ENCODE measurements at places on chromosomes 2 and 18.

DNA sequence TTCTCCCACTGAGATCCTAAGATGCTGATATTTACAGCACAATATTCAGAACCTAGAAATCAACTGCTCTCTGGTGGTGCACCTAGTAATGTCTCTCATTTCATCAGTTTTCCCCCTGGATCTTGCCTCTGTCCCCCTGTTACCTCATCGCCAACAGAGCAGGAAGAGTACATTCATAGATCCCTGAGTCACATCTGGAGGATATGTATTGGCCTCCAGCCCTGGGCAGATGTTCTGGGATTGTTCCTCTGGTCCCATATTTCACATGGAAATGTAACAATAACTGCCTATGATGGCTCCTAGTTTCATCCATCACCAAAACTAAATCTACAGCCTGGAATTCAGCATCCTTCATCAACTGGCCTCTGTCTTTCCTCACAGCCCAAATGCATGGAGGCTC is 278.8 kb upstream of the SLC14A2 start:
- no peak for DNase-seq

DNA sequence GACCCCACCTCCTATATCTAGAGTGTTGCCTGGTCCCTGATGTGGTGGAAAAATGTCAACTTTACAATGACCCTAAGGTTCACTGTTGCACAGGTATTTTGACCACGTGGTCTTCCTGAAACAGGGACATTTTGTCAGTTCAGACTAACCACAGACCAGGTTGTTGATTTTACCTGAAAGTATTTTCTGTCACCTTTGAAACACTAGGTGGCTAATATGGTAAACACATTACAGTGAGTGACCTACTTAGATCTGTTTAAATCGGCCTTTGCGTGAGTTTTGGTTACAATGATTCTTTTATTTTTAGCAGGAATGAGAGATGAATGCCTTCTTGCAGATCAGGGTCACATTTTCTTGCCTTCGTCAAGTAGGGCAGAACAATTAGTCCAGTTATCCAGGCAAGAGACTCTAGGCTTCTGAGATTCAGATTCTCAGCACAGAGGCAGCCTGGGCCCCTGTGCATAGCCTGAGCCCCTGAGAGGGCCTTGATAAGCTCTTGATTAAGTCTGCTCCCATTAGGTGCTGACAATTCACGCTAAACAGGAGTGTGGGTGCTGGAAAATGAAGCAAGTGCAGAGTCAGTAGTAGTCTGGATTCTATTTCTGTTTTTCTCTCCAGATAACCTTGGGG is 226.2 kb downstream of the KCNS3 start:
- no peak for DNase-seq

- DNase-seq: no peak
Observed at GRCh38 chr2:53632714-53633113, 134.9 kb upstream of the CHAC2 start.

- no peak for DNase-seq
Observed at GRCh38 chr2:217444932-217445331, 557.9 kb downstream of the TNS1 start.

DNA sequence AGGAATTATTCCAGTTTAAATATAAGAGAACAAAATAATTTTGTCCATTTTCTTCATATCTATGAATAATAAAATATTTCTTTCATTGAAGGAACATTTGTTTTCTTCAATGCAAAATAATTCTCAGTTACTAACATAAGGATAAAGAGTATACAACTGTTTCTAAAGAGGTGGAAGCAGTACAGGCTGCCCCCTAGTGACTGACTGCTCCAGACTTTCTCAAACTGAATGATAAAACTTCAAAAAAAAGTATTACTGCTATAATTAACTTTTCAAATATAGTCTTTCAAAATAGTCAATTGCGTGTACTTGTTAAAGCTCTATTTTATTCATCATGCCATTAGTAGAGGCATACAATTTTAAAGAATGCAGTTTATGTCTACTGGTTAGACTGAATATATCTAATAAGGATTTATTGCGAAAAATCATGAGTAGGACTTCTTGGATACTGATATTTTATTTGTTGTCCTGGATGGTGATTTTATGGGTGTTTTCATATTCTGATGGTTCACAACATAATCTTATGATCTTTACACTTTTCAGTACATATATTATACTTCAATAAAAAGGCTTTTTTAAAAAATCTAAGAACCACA is 100.1 kb downstream of the WDPCP start:
- no peak for DNase-seq

- no peak for DNase-seq
Observed at GRCh38 chr2:41400088-41400665, 647.6 kb upstream of the PKDCC start.

DNA sequence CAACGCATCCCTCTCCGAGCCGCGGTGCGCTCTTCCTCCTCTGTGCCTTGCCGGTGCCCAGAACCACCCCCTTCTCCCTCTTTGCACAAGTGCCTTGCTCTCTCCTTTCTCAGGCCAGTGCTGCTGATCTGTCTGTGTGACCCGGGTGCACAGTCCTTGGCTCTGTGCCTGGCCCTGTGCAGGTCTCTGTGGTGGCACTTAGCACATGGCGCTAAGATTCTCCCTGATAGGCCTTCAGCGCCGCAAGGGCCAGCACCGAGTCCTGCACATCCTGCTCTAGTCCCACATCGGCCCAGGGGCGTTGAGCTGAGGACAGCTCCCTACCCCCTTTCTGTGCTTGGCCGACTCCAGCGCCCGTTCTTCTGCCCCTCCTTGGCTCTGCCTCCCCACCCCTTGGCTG is 136.1 kb downstream of the NEDD4L start:
- no peak for DNase-seq

DNA sequence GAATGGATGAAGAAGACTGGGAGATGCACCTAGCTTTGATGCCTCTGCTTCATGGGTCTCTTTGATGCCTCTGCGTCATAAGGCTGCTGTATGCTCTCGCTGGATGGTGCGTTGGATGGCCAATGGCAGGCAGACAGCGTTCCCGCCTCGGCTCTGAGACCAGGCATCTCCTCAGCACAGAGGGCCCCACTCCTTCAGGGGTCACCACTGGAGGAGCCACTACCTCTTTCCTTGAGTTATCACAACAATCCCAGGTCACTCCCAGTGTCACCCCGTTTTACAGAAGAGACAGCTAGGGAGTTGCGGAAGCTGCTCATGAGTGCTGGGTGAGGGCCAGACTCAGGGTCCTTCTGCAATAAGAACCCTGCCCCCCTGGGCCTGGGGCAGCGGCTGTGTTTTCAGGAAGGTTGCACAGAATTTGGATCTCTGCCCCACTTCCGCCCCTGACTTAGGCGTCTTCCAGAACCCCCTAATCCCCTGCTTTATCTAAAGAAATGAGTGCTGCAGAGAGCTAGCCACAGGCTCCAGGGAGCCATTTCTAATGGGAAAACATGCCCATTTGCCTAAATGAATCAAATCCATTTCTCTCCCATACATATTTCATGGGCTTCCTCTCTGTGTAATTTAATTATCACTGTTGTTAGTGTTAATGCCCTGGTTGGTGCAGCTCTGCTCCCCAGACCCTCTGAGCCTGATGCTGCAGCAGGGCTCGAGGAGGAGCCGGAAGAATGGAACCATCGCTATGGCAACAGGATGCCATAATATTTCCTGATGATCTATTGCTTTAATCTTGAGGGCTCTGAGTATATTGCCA is 131.8 kb upstream of the HS6ST1 start:
- no peak for DNase-seq

DNA sequence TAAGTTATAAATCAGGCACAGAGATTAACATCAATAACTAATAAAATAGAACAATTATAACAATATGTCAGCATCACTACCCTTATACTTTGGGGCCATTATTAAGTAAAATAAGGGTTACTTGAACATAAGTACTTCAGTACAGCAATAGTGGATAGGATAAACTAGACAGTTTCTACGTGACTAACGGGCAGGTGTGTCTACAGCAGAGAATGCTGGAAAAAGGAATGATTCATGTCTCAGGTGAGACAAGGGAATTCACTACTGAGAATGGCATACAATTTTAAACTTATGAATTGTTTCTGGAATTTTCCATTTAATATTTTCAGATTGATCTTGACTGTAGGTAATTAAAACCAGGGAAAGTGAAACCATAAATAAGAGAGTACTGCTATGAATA is 5.5 kb downstream of the WDR75 start:
- DNase-seq: no peak

DNA sequence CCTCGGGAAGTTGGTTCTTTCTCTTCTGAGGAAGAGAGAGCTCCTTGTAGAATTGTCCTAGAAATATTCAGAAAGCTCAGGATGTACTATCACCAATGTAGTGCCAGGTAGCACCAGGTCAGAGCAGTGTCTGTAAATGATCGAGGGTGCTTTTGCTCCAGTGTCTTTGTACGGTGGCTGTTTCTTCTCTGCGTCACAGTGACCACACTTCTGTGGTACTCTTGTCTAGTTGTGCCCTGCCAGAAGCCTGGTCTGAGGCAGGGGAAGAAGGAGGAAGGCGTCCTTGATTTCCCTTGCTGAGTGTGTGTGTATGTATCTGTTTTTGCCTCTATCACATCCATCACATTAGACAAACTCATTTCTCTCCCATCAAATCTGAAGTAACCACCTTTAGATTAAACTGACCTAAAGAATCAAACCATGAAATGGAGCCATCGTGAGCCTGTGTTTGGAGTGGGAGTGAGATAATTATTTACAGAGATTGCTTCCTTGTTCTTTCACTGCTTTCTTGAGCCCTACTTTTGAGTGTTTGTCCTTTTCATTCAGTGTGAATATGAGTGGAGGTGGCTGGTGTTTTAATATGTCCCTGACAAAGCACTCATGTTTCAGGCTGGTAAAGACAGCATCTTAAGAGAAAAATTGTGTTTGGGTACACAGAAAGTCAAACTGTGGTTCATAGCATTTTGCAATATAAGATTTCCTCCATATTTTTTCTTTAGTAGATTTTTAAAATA is 97.2 kb downstream of the ACOXL start:
- DNase-seq: no peak

DNA sequence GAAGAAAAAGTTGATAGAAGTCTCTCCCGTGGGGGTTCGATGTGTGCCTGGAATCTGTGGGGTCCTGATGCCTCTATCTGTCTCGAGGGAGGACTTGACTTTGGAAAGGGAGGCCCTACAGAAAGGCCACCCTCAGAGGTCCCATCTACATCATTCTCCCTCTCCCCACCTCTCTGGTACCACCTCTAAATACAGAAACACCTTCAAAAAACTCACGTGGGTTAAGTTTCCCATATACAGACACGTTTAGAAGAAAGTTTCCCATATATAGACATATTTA is 5.3 kb upstream of the TMEM37 start:
- DNase-seq: no peak

- no peak for DNase-seq
Observed at GRCh38 chr18:79410171-79410641, 14.5 kb downstream of the NFATC1 start.

DNA sequence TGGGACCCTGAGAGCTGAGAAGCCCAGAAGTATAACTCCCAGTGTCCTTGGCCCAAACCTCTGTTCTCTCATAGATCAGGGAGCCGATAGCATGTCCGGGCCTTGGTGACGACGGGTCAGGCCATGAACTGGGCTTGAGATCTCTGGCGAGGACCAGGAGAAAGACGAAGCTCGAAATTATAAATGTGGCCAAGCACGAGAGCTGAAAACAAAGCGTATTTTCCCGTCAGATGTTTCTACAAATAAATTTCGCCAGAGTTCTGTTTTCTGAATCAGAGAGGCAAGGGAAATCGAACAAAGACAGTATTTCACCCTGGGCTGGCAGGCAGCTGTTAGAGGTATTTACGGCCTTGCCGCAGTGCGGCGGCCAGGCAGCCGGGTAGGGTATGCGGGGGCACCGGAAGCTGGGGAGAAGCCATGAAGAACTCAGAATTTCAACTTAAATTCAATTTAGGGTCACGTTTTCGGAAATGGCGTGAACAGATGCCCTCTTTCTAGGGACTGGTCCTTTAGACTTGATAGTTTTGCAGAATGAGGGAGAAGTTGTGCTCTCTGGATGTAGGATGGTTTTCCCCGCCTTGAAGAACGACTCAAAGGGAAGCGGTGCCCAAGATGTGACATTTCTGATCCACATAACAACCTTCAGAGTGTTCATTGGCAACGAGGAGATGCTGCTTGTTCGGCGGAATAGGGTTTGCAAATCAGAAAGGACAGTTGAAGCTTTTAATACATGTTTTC is 9.6 kb downstream of the HOXD8 start:
- no peak for DNase-seq

DNA sequence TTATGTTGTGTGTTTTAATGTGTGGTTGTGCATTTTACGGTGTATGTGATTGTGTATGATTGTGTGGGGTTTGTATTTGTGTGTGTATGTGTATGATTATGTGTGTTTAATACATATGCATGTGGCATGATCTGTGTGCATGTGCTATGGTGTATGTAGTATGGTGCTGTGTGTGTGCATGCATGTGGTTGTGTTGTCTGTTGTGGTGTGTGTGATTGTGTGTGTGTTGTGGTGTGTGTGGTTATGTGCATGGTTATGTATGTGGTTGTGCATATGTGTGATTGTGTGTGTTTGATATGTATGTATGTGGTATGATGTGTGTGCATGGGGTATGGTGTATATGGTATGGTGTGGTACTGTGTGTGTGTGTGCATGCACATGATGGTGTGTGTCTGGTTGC is 148.1 kb upstream of the AGAP1 start:
- DNase-seq: no peak

GRCh38 chr2:84839851-84840250 is 41.0 kb downstream of the TRABD2A start:
- no peak for DNase-seq

DNA sequence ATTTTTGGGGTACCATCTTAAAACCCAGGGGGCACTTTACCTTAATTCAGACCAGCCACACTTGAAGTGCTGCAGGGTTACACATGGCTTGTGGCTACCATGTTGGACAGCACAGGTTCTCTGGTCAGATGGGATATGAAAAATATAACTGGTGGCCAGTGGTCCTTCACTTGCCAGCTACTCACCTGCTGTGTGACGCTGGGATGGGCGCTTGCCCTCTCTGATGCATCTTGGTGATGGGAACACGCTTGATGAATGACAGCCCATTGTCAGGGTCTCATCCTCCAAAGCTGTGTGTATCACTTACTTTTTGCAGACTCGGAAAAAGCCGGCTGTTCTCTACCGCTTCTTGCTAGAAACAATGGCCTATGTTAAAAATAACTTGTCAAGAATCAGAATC is 22.5 kb downstream of the HJURP start:
- DNase-seq: no peak

GRCh38 chr2:81835321-81836000 is 1530.9 kb upstream of the LRRTM1 start:
- no peak for DNase-seq

- DNase-seq: no peak
Observed at GRCh38 chr2:191243154-191243553, 2.0 kb upstream of the MYO1B start.

DNA sequence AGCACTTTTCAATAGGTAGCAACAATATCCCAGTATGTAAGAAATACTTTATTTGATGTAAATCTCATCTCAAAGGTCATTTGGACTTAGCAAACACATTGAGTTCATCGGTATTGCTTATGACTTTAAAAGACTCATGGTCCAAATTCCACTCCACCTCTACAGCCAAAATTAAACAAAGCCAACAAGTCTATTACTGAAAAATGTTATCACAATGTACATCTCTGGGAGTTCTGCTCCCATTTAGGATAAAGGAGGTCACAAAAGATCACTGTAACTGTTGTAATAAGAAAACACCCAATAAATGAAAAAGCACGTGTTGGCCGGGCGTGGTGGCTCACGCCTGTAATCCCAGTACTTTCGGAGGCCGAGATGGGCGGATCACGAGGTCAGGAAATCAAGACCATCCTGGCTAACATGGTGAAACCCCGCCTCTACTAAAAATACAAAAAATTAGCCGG is 50.0 kb downstream of the ESCO1 start:
- no peak for DNase-seq

Data from CD8-positive, alpha-beta T cell (primary cell).